Fibroblast of skin of left biceps (primary cell): ENCODE measurements at places on chromosomes 13 and 19.

DNA sequence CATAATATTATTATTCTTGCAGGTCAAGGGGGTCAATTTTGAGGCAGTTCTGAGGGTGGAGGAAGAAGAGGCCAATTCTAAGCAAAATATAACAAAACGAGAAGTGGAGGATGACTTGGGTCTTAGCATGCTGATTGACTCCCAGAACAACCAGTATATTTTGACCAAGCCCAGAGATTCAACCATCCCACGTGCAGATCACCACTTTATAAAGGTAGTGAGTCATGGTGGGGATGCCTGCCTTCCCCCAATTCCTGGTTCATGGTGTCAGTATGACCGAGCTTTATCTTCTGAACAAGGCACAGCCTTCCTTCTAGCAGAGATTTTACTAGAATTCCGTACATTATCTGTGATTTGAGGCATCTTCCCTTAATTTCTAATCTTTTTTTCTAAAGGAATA lies 9.4 kb upstream of the DCUN1D2 start:
- no peak for DNase-seq

- no peak for DNase-seq
Measured at GRCh38 chr19:42369433-42370067, 20.5 kb downstream of the CNFN start.

- DNase-seq, result peak; percentile 40
Measured at GRCh38 chr13:32225481-32225931, 89.7 kb downstream of the ZAR1L start.

DNA sequence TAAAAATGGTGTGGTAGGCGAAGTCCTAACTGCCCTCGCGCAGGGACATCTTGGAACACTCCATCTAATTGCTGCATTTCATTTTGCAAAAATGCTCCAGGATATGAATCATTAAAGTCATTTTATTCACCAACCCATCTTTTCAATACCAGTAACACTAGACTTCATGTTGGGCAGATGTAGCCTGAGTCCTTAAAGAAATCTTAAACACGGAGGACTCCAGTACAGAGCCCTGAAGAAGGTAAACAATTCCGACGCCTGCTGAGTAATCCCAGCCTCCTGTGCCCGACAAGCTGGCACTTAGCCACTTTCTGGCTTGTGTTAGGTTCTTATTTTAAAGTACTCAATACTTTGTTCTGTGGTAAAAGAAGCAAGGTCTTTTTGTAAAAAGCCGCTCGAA lies 58.0 kb upstream of the IRS2 start:
- no peak for DNase-seq

DNA sequence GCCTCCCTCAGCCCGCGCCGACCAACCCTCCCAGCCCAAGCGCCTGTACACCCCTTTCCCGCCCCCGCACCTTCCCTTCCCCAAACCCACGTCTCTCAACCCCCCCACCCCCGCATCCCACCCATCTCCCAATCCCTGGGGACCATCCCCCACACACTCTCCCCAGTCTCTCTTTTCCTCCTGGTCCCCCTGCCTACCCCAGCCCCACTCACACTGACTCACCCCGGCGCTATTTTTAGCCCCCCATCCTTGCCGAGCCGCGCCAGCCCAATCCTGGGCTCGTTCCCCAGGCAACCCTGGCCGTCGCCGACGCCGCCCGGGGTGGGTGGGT lies 11.7 kb downstream of the CIC start:
- no peak for DNase-seq

GRCh38 chr13:33262062-33262487 lies 23.5 kb downstream of the STARD13 start:
- no peak for DNase-seq

DNA sequence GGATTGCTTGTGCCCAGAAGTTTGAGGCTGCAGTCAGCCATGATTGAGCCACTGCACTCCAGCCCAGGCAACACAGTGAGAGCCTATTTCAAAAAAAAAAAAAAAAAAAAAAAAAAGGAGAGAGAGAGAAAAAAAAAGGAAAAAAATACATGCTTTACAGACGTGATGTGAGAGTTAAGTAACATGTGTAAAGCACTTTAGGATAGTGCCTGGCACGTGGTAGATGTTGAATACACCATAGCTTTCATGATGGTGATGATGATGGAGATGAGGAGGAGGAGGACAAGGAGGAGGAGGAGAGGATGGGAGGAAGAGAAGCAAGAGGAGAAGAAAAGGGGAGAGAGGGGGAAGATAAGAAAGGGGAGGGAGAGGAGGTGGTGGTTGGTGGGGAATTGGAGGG lies 15.1 kb upstream of the RUBCNL start:
- no peak for DNase-seq

- DNase-seq, result peak; percentile 7
Measured at GRCh38 chr19:30288911-30289310, 83.3 kb upstream of the ZNF536 start.

GRCh38 chr13:111385183-111385857 lies 64.9 kb downstream of the TEX29 start:
- no peak for DNase-seq

DNA sequence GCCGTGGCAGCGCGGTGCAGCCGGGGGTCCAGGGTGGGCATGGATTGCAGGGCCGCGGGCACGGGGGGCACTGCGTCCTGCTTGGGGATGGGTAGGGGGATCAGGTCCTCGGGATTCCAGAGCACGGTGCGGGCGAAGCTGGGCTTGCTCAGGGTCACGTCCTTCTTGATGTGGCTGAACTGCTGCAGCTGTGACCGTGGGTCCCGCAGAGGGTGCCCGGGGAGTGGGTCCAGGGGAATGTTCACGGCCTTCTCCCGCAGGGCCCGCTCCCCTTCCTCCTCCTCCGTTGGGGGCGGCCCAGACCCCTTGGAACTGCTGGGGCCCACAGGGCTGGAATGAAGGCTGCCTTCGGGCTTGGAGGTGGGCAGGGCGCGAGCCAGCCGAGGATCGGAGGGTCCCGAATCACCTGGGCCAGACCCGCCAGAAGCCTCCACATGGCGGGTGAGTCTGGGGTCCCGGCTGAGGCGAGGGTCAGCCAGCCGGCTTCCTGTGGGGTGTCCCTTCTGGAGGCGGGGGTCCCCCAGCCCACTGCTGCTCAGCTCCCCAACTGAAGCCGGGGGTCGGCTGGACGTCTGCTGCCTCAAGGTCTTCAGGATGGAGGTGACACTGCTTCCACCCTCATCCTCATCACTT lies 18.9 kb upstream of the TMEM160 start:
- DNase-seq, result no peak

- no peak for DNase-seq
Measured at GRCh38 chr13:28411831-28412353, 83.0 kb downstream of the FLT1 start.
